ENCODE measurements at places on chromosomes 7 and 10.

- no peak for DNase-seq
Measured at GRCh38 chr7:149133028-149133710, 7.0 kb upstream of the ZNF425 start.

DNA sequence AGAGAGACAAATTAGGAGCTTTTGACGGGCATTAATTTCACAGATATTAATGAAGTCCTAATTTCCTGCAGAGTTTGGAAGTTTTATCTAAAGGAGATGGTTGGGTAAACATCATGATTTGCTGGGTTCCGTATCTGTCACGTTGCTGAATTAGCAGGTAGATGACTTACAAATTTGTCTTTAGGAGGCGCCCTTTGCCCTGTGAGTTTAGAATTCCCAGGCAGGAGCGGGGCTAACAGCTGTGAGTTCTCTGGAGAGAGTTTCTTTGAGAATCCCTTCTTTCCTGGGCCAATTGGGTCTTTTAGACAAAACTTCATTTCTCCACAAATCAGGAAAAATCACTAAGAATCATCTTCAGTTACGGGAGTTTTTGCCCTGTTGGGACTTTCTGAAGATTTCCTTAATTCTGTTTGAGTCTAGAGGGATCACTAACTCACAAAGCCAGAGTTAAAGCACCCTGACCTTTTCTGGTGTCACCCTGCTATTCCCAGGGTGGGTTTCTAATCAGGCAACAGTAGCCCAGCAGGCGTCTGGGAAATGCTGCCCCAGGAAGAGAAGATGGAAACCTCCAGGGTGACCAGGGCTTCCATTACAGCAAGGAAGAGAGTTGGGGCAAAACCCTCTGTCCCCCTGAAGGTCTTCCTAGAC is 63.7 kb downstream of the PRKCQ start:
- no peak for DNase-seq

DNA sequence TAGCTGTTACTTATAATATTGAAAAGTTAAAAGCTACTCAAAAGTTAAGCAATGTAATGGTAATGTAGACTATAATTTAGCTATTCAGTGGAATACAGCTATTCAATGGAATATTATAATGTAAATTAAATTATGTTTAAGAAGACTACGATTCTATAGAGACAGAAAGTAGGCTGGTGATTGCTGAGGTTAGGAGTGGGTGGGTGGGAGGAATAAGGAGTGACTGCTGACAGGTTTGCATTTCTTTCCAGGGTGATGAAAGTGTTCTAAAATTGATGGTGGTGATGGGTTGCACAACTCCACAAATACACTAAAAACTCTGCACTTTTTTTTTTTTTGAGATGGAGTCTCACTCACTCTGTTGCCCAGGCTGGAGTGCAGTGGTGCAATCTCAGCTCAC is 21.4 kb downstream of the DENND2A start:
- no peak for DNase-seq

- DNase-seq, result no peak
Measured at GRCh38 chr7:111527545-111527944, 34.7 kb downstream of the IMMP2L start.

GRCh38 chr10:88114368-88114767 is 250.9 kb downstream of the PTEN start:
- DNase-seq, result peak; percentile 81

- no peak for DNase-seq
Measured at GRCh38 chr10:103960103-103960502, 6.8 kb upstream of the SLK start.
